ENCODE measurements at places on chromosomes 6 and 20.
A peak's percentile ranks its signal among the peaks of the same experiment; 100 is the strongest.

GRCh38 chr6:146553377-146554135, 9.9 kb downstream of the RAB32 start:
- no peak for DNase-seq

DNA sequence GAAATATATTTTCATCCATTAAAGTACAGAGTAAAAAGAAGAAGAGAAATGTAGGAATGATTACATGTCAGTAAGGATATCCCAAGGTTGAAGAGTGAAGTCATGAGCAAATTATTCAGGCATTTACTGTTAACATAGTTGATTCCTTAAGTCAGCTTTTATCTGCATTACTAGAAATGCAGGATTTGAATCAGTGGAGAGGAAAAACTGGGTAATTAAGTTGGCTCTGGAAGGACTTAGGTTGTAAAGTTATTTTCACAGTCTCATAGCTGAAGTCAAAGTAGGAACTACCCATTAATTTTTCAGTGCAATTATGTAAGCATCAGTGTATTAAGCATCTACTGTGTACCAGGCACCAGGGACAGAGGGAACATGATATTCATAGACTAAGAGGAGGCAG, 7.8 kb downstream of the NAA20 start:
- no peak for DNase-seq

DNA sequence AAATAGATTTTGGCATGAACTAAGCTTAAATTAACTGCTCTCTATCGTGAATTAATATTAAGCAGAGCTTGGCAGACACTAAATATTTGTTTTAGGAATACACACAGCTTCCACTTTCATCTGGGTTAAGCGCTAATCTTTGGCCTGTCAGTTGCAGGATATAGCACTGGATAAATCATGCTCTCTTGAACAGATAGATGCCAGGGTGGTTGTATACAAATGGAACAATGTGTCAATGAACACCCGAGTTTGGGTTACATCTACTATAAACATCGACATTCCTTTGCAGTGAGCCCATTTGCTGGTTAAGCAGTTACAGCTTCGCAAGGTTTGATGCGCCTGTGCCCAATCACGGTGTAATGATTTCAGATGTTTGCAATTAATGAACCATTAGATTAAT, 338.2 kb upstream of the ZFP64 start:
- DNase-seq: no peak

DNA sequence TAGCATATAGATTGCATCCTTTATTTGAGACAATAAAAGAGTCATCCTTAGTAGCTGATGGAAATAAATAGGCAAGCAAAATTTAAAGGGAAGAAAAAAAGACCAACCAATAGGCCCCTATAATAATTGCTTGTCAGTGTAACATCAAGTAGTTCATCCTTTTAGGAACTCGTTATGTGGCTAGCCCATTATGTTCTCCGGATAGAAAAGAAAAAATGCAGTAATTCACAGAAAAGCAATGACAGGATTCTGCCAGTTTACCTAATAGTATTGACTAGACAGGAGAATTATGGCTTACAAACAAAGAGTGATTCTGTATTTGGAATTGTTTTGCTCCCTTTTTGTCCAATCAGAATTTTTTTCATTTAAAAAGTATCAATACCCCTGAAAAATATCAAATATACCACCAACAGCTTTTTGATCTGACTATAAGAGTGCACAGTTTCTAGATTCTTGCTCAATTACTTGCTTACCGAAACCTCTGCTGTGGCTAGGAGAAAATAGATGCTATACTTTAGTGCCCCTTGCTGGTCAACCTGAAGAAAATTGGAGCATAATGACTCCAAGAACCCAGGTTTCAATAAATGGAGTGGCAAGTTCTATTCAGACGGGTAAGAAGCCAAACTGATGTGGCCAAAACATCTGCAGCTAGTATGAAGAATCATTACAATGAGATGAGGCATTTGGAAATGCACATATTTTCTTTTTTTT, 91.5 kb upstream of the SASH1 start:
- no peak for DNase-seq

GRCh38 chr6:110484321-110484720, 7.9 kb upstream of the SLC22A16 start:
- no peak for DNase-seq

GRCh38 chr6:105320765-105321164, 82.1 kb downstream of the PREP start:
- DNase-seq: peak; percentile 76

DNA sequence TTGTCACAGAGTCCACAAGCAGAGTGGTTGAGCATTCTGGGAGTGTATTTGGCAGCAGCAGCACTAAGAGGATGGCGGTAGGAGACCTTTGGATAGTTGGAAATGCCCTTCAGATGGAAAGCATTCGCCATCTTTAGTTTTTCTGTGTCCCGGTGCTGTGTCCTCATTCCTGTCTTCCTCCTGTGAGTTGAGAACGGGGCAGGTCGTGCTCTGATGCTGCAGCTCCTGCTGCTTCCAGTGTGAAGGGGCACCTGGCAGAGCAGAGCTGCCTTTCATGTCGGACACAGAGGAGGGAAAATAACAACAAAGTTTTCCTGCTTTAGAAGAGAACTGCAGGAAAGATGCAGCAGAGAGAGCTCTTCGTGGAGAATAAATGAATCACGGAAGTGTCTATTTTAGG, 194.8 kb downstream of the SLC24A3 start:
- DNase-seq: no peak

DNA sequence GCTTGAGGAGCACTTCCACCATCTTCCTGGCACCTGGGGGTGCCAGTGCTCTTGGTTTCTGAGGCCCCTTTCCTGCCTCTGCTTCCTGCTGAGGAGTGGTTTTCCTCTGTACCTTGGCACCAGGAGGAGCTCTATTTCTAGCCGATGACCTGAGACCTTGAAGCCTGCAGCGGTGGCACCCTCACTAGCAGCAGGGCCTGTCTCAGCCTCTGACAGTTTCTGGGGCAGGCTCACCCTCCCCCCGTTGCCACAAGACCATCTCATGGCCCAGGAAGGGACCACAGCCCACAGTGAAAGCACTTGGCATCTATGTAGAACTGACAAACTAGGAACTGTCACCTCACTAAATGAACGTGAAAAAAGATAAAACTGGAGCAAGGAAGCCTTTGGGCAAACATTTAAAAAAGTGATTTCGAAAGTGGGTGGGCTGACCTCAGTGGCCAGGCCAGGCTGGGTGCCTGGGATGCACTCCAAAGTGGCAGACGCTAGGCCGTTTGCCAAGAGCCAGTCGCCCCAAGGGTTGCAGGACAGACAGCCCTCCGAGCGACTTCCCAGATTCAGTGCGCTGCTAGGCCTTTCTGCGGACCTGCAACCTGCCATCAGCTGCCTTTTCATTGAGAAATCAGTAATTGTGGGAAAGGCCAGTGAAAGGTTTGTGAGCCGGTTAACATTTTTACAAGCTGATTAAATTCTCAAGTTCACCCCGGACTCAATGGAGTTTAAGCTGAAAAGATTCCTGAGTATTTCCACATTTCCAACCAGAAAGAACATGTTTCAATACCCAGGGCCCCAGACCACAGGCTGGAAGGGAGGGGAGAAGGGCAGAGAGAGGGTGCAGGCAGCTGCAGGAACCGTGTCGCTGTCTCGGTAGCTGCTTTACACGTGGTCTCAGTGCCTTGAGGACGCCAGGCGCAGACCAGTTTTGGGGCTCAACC, 303.7 kb downstream of the ESR1 start:
- DNase-seq: no peak

DNA sequence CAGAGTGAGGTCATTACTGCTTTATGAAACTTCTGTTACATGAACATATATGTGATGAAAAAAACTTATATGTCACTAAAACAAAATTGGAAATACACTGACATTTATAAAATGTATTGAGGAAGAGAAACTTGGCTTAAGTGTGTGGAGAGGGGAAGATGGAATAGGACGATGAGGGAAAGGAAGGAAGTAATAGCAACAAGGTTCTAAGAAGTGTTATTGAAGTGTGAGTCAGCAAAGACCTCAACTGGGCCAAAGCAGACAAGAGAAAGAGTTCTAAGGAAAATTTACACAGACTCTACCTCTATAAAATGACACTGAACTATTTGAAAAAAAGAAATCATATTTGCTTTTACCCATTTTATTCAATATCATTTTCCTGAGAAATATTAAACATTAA, 38.3 kb downstream of the SNX3 start:
- DNase-seq: no peak

GRCh38 chr6:12482386-12483375, 192.5 kb downstream of the EDN1 start:
- DNase-seq: no peak

DNA sequence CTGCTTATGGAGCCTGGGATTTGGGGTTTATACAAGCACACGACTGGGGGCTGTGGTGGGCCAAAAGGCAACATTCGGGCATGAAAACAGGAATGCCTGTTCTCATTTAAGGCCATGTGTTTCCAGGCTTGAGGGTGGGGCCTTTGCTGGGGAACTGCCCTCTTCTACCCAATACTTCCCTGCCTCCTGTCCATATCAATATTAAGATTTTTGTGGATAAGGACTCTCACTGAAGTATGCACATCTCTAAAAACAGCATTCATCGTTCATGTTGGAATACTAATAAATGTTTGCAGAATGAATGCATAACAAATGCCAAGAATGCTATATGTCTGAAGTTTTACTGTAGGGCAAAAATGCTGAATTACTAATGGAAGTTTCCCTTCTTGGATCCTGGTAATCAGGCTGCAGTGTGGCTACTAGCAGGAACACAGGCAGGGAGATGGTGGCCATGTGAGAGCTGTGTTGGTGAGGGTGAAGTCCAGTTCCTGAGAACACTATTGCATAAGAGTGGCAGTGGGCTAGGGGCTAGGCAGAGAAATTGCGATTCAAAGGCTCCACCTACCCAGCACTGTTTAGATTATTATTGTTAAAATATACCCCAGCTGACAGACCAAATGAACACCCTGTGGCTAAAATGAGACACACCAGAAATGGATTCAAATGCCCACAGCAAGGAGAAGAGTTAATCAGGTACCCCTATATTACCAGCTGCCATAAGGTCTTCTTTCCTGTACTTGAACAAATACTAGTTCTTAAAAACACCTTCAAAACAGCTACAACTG, 644.3 kb downstream of the EPM2A start:
- no peak for DNase-seq

DNA sequence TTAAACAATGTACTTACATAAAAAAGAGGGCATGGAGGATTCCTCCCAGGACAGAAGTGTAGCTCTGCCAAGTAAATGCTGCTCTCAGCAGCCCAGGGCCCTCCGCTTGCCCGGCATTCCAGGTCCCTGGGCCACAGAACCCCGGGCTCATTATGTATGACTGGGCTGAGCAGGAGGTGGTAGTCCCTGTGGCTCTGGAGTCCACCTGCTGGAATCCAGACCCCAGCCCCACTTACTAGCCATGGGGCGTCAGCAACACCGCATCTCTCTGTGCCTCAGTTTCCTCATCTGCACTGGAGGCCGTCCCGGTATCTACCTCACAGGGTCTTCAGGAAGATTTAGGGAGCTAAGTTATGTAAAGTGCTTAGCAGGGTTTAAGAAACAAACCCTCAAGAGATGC, 55.4 kb downstream of the PSMG4 start:
- DNase-seq: no peak

DNA sequence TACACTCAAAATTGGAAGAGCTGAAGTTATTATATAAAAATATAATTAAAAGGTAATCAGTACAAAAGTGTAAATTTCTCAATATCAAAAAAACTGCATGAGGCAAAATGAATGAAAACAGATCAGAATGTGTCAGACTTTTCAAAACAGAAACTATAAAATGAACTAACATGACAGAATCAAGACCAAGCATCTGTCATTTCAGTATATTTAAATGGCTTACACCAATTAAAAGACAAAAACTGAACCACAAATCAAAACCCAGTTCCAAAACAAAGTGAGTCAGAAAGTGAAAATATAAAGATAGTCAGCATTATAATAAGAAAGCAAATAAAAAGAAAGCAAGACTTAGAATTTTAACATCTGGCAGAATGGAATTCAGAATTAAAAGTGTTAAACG, 289.7 kb downstream of the UBE3D start:
- no peak for DNase-seq

DNA sequence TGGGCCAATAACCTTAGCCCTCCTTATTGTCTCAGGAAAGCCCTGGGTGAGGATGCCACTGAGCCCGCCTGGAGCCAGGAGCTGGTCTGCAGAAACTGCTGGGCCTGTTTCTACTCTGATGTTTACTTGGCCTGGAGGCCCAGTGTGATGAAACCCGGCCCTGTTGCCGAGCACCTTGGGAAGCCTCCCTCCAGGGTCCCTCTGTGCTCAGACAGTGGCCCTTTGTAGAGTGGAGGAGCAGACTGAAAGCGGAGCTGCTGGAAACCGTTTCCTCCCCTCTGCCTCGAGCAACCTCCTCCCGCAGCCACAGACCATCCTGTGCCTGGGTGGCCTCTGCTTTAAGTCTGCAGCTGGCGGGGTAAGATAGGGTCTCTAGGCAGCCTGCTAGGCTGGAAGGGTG, 84.1 kb upstream of the EPB41L1 start:
- no peak for DNase-seq

DNA sequence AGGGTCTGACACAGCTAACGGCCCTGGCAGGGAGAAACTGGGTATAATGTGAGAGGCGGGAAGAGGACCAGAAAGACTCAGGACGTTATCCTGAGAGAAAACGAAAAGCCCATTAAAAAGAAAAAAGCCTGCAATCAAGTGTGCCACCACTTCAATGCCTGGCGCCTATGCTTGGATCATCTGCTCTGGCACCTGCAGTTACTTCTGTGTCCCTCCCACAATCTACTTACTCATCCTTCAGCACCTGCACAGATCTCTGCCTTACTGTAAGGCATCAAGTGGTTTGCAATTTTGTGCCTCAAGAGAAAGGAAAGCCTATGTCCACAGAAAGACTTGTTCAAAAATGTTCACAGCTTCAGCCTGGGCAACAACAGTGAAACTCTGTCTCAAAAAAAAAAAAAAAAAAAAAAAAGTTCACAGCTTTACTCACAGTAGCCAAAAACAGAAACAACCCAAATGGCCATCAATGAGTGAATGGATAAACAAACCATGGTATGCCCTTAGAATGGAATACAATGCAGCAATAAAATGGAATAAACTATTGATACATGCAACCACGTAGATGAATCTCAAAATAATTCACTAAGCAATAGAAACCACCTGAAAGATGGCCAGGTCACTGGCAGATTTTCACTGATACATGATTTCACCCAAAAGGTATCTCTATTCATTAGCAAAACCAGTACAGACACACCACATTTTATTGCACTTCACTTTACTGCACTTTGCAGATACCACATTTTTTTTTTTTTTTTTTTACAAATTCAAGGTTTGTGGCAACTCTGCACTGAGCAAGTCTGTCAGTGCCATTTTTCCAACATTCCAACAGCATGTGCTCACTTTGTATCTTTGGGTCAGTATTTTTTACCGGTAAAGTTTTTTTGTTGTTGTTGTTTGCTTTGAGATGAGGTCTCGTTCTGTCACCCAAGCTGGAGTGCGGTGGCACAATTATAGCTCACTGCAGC, 48.6 kb downstream of the ABHD12 start:
- peak; percentile 12 for DNase-seq

- DNase-seq: no peak
Measured at GRCh38 chr6:70663881-70664466, 3.7 kb upstream of the SMAP1 start.

- DNase-seq: peak; percentile 80
Measured at GRCh38 chr20:44746367-44747165, 901 bp downstream of the KCNK15 start.

Measured in NCI-H774 (cell line).